Mesangial cell (primary cell): ENCODE measurements at places on chromosomes 5 and 9. TPM values are rescaled to one million over a fixed set of nuclear protein-coding genes. Genes with fewer than 3 reads are reported as not detected.

SLC6A7 gene
- not detected in 2 replicates for total RNA-seq

IFNE gene
- 0.25 TPM in 1 of 2 replicates, not detected in the other for total RNA-seq

SHOC1 gene
- total RNA-seq, result not detected in 2 replicates

DNAI1 gene
- 0.25 TPM in 1 of 2 replicates, not detected in the other for total RNA-seq

PCDHGB2 gene
- 0.65 and 2.5 TPM in 2 replicates for total RNA-seq

GABRG2 gene
- not detected in 2 replicates for total RNA-seq

IL13 gene
- total RNA-seq, result not detected in 2 replicates

TAF1L gene
- not detected in 2 replicates for total RNA-seq

ENTPD2 gene
- not detected in 2 replicates for total RNA-seq

IFNA13 gene
- total RNA-seq, result not detected in 2 replicates

DMRTA1 gene
- 1.3 and 1.9 TPM in 2 replicates for total RNA-seq

OR1Q1 gene
- total RNA-seq, result not detected in 2 replicates

MEGF10 gene
- 1.1 and 6.8 TPM in 2 replicates for total RNA-seq

ZCCHC7 gene
- 4.9 and 6.2 TPM in 2 replicates for total RNA-seq

SV2C gene
- total RNA-seq, result not detected in 2 replicates

TNFSF8 gene
- not detected in 2 replicates for total RNA-seq

ECM2 gene
- 0.13 and 0.16 TPM in 2 replicates for total RNA-seq

EIF4EBP3 gene
- 0.98 and 6.3 TPM in 2 replicates for total RNA-seq

EPB41L4B gene
- total RNA-seq, result 0.49 and 0.76 TPM in 2 replicates

GRIN1 gene
- 0.13 TPM in 1 of 2 replicates, not detected in the other for total RNA-seq

TLX3 gene
- total RNA-seq, result not detected in 2 replicates

ADAMTSL2 gene
- total RNA-seq, result under 0.01 and 0.25 TPM in 2 replicates

SPARC gene
- total RNA-seq, result 980 and 2,047 TPM in 2 replicates

SLC1A1 gene
- 10.3 and 10.6 TPM in 2 replicates for total RNA-seq

PIP5KL1 gene
- 2.5 and 4.2 TPM in 2 replicates for total RNA-seq

HRCT1 gene
- total RNA-seq, result 1.5 and 3.3 TPM in 2 replicates
